ENCODE measurements at places on chromosomes 5 and 9.

DNA sequence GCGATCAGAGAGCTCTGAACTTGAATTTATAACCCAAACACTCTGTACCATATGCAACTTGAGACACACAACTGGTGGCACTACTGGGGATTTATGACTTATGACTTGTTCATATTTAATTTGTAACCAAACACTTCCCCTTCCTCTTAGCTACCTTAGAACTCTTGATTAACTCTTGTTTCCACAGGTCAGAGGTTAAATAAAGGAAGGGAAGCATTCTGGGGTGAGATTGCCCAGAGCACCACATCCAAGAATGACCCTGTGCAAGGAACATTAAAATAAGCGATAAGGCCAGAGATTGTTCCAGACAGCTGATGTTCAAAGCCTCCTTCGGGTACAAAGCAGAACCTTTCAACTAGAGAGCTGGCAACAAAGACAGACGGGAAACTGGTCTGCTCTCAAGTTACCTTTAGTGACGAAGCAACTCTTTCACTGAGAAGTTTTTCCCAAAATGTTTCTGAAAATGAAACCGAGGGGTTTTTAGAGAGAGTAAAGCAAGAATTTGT is 242.6 kb downstream of the DENND1A start:
- H3K4me1 ChIP-seq, result peaks cover 48% of the 10 kb centered on the region
- H3K27ac ChIP-seq, result peak overlapping the region; percentile 62
- peaks cover 19% of the 10 kb centered on the region for H3K36me3 ChIP-seq
- no peak for DNase-seq
- no peaks in the 10 kb centered on the region for H3K27me3 ChIP-seq

DNA sequence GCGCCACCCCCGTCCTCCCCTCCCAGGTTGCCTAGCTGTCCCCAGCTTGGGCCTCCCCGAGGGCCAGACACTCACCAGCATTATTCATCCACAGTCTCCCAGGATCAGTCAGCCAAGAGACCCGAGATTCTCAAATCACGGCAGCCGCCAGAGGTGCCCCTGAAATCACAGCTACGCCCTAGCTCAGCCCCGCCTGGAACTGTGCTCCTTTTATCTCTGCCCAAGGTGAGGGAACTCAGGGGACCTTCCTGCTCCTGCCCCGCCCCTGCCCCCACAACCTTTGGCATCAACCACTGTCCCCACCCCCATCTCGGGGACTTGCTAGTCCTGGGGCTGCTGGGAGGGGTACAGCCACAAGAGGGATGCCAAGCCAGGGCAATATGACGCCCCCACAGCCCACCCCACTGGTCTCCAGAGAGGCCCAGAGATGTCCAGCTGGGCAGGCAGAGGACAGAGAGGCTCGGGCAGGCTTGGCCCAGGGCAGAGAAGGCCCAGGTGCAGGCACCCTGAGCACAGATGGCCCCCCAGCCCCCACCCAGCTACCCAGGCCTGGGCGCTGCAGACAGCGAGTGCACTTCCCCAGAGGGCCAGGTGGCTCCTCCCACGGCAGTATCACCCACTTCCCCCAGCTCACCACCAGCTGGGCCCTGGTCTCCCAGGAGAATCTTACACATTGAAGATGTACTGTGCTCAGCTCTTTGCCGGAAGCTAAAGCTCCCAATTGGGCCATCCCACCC is at the start of gene FUT7:
Gene FUT7 (minus strand): TSS at position 185 of the 737 bp plus-strand sequence. CDS start 97 bp downstream, at position 88.
- no peak within 1 kb of the TSS for H3K27ac ChIP-seq
- H3K4me3 ChIP-seq, result no peak within 1 kb of the TSS
- DNase-seq, result no peak
- H3K36me3 ChIP-seq, result no peaks in the 10 kb centered on the region

GRCh38 chr5:30279237-30279636 is 914.2 kb upstream of the CDH6 start:
- no peak overlapping the region for H3K27ac ChIP-seq
- H3K4me1 ChIP-seq, result no peaks in the 10 kb centered on the region
- H3K36me3 ChIP-seq, result no peaks in the 10 kb centered on the region
- DNase-seq, result no peak

DNA sequence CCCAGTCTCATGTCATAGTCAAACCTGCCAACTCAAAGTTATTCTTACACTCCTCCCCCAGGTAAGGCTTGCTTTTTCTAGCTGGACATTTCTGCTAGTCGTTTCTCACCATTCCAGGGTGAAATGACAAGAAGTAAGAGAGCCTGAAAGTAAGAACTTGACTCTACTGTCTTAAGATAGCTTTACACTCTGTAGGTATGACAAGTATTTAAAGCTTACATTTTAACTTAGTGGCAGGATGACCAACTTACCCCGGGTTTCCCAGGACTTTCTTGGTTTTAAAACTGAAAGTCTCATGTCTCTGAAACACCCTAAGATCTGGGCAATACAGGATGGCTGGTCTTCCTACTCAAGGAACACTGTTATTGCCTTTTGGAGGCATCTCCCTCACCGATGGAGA is 67.5 kb upstream of the PIK3R1 start:
- no peak overlapping the region for H3K4me3 ChIP-seq
- H3K27ac ChIP-seq, result no peak overlapping the region
- peaks cover 7% of the 10 kb centered on the region for H3K4me1 ChIP-seq
- no peaks in the 10 kb centered on the region for H3K27me3 ChIP-seq

- no peak overlapping the region for H3K4me3 ChIP-seq
- DNase-seq, result peak; percentile 42
- no peak overlapping the region for H3K27ac ChIP-seq
- peaks cover 22% of the 10 kb centered on the region for H3K4me1 ChIP-seq
- no peaks in the 10 kb centered on the region for H3K36me3 ChIP-seq
- no peaks in the 10 kb centered on the region for H3K27me3 ChIP-seq
Observed at GRCh38 chr5:178069909-178070308, 43.4 kb upstream of the N4BP3 start.

DNA sequence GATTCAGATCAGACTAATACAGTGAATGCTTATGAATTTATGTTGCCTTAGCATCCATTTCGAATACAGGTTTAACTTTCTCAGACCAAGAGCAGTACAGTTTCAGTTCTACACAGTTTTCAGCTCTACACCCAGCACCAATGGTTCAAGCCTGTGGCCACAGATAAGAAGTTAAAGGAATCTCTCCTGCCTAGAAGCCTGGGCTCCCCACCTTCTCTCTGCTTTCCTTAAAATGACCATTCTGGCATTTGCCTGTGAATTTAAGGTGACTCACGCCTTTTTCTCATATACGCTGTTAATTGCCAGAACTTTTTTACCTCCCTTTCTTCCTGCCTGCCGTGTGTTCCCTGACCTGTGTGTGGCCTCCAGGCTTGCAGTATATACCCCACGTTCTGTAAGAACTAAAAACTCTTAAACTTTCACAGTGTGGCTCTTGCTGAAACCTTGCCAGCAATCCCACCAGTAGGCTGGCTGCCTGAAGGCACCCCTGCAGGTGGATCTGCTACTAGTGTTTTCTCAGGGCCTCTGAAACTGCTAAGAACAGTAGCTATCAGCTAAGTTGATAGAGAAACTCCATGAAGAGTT is 692.8 kb upstream of the CDH18 start:
- H3K4me1 ChIP-seq, result no peaks in the 10 kb centered on the region
- no peaks in the 10 kb centered on the region for H3K27me3 ChIP-seq
- H3K27ac ChIP-seq, result no peak overlapping the region
- no peak overlapping the region for H3K4me3 ChIP-seq

- DNase-seq, result no peak
- H3K4me1 ChIP-seq, result peaks cover 23% of the 10 kb centered on the region
- no peaks in the 10 kb centered on the region for H3K27me3 ChIP-seq
- peaks cover 6% of the 10 kb centered on the region for H3K36me3 ChIP-seq
Observed at GRCh38 chr9:127710204-127710783, 3.5 kb downstream of the CFAP157 start.

- H3K27ac ChIP-seq, result peak overlapping the region; percentile 52
- H3K27me3 ChIP-seq, result no peaks in the 10 kb centered on the region
- peaks cover 76% of the 10 kb centered on the region for H3K4me1 ChIP-seq
Observed at GRCh38 chr5:68261569-68262065, 46.1 kb downstream of the PIK3R1 start.

- no peaks in the 10 kb centered on the region for H3K36me3 ChIP-seq
- no peak for DNase-seq
- H3K4me3 ChIP-seq, result no peak overlapping the region
- no peak overlapping the region for H3K27ac ChIP-seq
Observed at GRCh38 chr5:176736931-176737745, 73.2 kb upstream of the UNC5A start.

DNA sequence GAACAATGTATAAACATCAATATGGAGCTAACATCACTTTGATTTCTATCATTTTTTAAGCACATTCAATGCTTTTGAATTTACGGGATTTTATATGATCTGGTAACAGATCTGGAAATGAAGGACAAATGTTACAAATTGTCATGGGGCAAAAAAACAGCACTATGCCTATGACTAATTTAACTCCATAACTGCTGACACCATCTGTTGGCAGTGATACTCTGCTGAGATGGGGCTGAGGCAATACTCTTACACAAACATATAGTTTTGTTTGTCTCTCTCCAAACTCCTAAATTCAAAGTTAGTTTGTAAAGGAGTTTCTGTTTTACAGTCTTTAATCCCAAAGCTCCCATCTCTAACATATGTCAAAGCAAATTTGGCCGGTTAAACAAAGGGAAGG is 132.5 kb upstream of the FER start:
- H3K27me3 ChIP-seq, result peaks cover 17% of the 10 kb centered on the region
- no peaks in the 10 kb centered on the region for H3K4me1 ChIP-seq
- H3K36me3 ChIP-seq, result no peaks in the 10 kb centered on the region

DNA sequence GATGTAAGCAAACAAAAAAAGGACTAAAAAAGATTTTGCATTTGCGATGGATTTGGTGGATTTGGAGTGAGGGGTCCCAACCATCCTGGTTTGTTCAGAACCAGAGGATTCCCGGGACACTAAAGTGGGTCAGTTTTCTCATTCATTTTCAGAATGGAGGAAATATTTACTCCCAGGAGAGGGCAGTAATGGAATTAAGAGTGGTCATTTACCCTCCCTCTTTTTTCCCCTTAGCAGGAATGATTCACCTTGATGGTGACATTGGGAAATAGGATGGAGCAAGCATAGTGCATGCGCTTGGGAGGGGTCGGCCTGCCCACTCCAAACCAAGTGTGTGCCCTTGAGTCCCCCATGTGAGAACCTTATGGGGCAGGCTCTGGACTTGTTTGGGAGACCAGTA is 164.2 kb upstream of the PUM3 start:
- H3K4me1 ChIP-seq, result no peaks in the 10 kb centered on the region
- no peak overlapping the region for H3K4me3 ChIP-seq
- H3K27ac ChIP-seq, result no peak overlapping the region

- H3K36me3 ChIP-seq, result no peaks in the 10 kb centered on the region
- H3K4me3 ChIP-seq, result no peak overlapping the region
- H3K27ac ChIP-seq, result no peak overlapping the region
- DNase-seq, result no peak
Observed at GRCh38 chr9:36768677-36769076, 196.0 kb downstream of the MELK start.

DNA sequence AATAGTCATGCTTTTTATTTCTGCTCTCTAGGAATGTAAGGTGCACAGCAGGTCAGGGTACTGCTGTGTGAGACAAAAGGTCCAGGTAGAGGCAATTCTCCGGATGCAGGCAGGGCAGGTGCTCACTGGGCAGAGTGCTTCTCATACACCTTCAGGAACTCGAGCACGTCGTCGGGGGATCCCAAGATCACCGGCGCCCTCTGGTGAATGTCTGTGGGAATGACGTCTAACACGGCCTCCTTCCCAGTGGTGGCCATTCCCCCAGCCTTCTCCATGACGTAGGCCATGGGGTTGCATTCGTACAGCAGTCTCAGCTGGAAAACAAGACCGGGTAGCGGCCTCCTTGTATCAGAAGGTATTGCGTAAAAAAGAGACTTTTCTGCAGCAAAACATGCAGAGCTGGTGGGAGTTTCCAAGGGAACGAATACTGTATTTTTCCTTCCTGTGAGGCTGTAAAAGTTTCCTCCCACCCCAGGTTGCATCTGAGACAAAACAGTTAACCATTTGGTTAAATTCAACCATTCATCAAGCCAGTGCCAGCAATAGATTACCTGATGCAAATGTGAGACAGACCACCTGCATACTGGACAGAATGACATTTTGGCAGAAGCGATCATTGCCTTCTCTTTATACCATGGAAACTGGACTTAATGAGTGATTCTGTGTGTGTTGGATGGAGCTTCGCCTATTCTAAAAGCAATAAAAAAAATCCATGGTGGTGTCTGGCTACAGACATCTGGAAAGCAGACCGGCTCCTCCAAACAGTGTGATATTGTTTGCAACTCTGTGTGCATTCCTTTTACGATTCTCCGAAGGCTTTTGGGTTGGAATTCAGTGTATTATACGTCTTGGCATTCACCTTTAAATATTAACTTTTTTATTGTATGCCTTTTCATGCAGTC is 9.9 kb upstream of the FBP2 start:
- H3K27ac ChIP-seq, result no peak overlapping the region
- H3K4me1 ChIP-seq, result peaks cover 6% of the 10 kb centered on the region
- H3K4me3 ChIP-seq, result no peak overlapping the region
- DNase-seq, result peak; percentile 74
- no peaks in the 10 kb centered on the region for H3K36me3 ChIP-seq

- H3K4me1 ChIP-seq, result peaks cover 2% of the 10 kb centered on the region
- no peaks in the 10 kb centered on the region for H3K27me3 ChIP-seq
- H3K36me3 ChIP-seq, result no peaks in the 10 kb centered on the region
- DNase-seq, result no peak
Observed at GRCh38 chr5:158979749-158980521, 119.8 kb downstream of the EBF1 start.

- no peak overlapping the region for H3K27ac ChIP-seq
- no peaks in the 10 kb centered on the region for H3K27me3 ChIP-seq
- no peak overlapping the region for H3K4me3 ChIP-seq
- H3K4me1 ChIP-seq, result no peaks in the 10 kb centered on the region
Observed at GRCh38 chr9:127133739-127134167, 11.3 kb upstream of the ANGPTL2 start.

GRCh38 chr5:95595289-95595931 is 24.5 kb upstream of the GPR150 start:
- H3K27ac ChIP-seq, result no peak overlapping the region
- no peak for DNase-seq
- peaks cover 8% of the 10 kb centered on the region for H3K36me3 ChIP-seq
- no peak overlapping the region for H3K4me3 ChIP-seq
- no peaks in the 10 kb centered on the region for H3K27me3 ChIP-seq
- H3K4me1 ChIP-seq, result peaks cover 12% of the 10 kb centered on the region

DNA sequence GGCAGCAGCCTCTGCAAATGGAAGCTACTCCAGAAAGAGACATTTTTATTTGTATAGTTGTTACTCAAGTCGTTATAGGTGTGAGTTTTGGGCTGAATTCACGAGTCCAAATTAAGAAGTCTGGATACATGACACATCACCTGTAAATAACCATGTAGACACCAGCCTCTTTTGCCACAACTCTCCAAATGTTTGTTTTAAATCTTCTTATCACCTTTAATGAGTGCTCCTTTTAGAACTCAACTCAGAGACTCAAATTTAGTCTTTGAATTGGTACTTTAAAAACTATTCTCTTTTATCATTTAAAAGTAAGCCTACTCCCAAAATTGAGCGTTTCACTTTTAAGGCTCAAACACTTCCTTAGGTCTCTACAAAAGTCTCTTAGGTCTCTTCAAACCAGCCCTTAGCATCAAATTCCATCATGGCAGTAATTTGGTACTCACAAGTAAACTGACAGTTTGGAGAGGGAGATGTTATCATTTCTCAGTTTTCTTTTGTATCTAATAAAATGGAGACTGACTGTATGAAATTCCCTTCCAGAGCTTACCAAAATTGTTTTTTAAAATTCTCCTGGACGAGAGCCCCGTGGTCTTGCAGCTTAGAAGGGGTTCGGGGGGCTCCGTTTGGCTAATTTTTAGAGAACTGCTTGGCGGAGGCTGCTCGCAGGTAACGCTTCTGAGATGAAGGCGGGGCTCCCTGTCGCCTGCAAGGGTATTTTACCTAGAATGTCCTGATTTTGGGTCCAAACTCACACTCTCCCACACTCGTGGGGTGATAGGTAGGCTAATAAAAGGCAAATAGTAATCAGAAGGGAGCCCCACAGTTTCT is 194.6 kb downstream of the MEF2C start:
- H3K4me1 ChIP-seq, result peaks cover 31% of the 10 kb centered on the region
- peaks cover 3% of the 10 kb centered on the region for H3K36me3 ChIP-seq
- H3K27me3 ChIP-seq, result peaks cover 100% of the 10 kb centered on the region
- no peak overlapping the region for H3K27ac ChIP-seq
- DNase-seq, result no peak
